T-helper 2 cell (primary cell): ENCODE measurements at places on chromosomes 13 and 19.
A peak's percentile ranks its signal among the peaks of the same experiment; 100 is the strongest.

- peak; percentile 51 for DNase-seq
Measured at GRCh38 chr19:44689290-44690130, 9.4 kb upstream of the CEACAM16 start.

DNA sequence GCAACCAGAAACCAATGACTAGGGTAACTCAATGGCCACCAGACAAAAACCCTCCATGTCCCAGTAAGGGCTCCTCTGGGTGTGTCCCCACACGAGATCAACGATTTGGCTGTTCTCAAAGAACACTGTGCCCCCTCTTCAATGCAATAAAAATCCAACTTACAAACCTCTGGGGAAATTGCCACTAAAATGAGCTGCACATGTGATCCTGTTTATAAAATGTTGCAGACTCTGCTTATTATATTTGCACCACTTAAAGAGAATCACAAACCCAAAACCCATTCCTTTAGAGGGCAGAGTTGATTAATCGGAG, 80.5 kb downstream of the STK24 start:
- DNase-seq, result no peak

GRCh38 chr13:58998716-58999115, 1165.0 kb downstream of the DIAPH3 start:
- no peak for DNase-seq

- no peak for DNase-seq
Measured at GRCh38 chr13:35140321-35140720, 198.3 kb downstream of the NBEA start.

DNA sequence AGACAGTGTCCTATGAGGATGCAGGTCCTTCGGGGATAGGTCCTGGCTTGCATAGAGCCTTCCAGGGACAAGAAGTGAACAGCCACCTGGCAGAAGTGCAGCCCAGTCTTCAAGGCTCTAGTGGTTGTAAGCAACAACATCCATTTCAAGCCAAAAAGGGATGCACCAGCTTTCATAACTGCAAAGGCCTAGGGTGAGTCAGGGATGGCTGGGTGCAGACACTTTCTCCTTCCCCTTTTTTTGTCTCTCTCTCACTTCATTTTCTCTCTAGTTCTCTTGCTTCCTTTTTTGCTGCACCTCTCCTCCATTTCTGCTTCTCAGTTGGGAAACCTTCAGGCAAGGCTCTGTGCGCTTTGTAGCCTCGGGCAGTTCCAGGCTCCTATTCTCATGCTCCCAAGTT, 196.2 kb upstream of the ZNF536 start:
- no peak for DNase-seq

GRCh38 chr19:45473682-45474605, 6.1 kb downstream of the FOSB start:
- peak; percentile 46 for DNase-seq

DNA sequence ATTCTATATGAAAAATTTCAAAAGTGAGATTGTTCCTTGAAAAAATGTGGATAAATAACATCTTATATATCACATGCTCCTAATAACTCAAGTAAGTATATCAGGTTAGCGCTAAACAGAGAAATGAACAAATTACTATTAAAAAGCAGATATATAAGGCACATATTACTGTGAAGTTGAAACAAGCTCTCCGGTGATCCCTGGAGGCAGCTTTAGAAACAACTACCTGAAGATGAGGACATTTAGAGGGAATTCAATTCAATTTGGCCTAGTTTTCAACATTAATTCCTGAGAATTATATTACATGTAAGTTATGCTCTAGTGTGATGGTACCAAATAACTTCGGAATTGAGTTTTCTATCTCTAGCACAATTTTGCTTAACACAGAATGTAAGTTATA, 1373.6 kb upstream of the SPRY2 start:
- DNase-seq, result no peak

- no peak for DNase-seq
Measured at GRCh38 chr19:41705393-41706174, 2.8 kb upstream of the CEACAM5 start.

DNA sequence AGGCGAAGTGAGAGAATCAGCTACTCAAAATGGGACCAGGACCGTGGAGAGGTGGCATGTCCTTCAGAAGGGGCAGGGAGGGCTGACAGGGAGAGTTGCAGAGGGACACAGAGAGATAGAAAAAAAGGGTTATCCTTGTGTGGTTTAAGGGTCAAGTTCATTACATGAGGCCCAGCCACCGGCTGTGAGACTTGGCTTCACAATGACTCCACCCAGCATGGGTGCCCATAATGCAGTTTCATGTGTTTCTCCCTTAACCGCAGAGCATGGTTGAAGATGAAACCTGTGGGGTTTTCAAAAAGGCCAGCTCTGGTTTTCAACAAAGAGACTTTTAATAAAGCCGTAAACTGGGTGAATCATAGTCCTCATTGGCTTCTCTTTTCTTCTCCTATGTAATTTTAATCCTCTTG, 164.6 kb downstream of the KLF5 start:
- DNase-seq, result no peak

DNA sequence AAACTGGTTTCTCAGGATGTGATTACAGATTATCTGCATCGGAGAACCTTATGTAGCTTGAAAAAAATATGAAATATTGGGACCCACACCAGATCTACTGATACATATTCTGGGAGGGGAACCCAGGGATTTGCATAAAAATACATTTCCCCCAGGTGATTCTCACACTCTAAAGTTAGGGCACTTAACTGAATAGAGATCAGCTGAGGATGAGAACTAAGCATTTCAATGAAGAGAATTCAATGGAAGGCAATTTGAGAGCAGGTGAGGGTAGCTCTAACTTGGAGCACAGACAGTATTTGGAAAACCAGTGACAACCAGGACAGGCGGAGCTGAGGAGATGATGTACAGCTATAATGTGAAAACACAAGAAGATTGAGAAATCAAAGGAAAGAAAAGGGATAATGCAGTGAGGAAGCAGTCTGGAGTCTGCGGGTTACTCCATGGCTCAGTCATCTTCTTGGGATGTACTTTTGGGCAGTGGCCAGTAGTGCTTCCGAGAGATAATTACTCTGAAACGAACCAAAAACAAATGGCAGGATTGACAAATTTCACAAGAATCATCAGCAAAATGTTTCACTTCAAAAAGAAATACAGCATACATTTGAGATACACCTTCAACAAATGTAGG, 6.1 kb upstream of the OXGR1 start:
- no peak for DNase-seq

DNA sequence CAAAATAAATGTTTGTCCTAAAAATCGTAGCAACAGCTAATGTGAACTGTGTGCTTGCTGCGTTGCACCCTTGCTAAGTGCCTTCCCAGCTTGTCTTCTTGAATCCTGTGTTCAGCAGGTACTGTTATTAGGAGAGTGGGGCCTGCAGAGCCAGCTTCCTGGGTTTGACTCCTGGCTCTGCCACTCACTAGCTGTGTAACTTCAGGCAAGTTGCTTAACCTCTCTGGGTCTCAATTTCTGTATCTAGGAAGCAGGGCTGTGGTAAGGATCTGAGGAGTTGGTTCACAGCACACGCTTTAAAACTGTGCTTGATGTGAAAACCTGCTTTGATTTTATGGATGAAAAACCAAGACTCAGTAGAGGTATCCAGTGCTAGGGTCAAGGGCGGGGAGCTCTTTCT, 10.0 kb downstream of the NFIX start:
- no peak for DNase-seq

DNA sequence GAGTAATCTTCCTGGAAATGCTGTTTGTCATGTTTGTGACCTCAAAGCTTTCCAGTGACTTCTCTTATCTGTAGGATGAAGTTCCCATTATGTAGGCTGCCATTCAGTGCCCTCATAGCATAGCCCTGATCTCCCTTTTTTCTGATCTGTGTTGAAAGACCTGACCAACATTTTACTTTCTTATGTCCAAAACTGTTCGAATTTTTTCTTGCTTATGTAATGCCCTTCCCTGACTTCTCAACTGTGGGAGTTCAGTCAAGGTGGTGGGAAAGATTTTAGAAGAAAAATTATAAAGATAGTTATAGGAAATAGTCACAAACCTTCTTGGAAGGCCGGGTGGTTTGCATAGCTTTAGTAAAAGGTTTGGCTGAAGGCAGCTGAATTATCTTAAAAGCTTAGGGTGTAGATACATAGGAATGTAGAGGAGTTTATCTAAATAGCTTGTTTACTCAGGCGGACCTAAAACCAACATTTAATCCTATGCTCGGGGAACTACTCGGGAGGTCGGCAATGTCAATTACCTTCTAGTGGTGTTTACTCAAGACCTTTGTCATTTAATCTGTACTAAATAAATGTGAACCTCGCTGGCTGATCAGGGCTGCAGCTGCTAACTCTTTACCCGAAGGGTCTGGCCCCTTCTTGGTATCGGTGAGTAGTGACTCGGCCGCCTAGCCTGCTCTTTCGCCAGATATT, 44.3 kb downstream of the PSG3 start:
- no peak for DNase-seq

DNA sequence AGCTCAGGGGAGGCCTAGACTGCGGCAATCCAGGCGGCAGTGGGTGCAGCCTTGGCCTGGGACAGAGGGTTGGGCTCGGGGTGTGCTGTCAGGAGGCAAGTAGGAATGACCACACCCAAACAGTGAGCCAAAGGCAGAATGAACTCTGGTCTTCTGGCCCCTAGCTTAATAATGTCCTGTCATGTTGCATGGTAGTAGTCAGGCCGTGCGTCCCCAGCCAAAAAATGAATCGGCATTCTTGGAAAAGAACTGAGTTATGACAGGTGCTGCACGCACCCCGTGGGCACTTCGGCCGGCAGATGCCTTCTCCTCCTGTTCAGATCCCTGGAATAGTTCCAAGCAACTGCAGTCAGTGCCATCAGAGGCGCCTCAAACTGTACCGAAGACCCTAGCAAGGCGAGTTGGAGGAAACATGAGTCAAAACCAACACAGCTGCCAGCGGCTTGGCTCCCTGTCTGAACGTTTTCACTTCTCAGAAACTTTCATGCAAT, 55.9 kb downstream of the ATP7B start:
- no peak for DNase-seq

DNA sequence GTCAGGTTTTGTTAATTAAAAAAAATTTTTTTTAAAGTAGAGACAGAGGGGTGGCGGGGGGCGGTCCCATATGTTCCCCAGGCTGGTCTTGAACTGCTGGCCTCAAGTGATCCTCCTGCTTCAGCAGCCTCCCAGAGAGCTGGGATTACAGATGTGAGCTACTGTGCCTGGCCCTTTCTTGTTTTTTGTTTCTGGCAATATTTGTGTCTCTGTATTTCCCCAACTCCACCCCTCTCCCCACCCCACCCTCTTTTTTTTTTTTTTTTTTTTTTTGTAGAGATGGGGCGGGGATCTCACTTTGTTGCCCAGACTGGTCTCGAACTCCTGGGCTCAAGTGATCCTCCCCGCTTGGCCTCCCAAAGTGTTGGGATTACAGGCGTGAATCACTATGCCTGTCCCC, 600 bp upstream of the CAPN12 start:
- no peak for DNase-seq

- DNase-seq, result no peak
Measured at GRCh38 chr13:110390567-110390966, 83.5 kb downstream of the COL4A2 start.

DNA sequence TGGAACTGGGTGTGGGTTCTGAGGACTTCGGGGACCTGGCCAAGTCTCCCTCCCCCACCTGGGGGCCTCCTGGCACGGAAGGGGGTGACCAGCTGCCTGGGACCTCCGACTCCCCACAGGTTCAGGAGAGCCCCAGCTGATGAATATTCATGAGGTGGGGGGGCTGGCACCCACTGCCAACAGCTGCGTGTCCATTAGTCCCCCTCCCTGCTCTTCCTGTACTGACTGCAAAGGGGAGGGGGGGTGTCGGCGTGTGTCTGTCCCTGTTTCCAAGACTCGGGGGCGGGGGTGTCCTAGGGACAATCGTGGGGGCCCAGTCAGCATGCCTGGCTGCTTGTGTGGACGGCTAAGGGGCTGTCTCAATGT, 10.6 kb upstream of the NFIX start:
- DNase-seq, result no peak

GRCh38 chr19:47408156-47408938, 11.0 kb downstream of the MEIS3 start:
- no peak for DNase-seq

GRCh38 chr13:48858122-48858902, 117.4 kb upstream of the FNDC3A start:
- no peak for DNase-seq

DNA sequence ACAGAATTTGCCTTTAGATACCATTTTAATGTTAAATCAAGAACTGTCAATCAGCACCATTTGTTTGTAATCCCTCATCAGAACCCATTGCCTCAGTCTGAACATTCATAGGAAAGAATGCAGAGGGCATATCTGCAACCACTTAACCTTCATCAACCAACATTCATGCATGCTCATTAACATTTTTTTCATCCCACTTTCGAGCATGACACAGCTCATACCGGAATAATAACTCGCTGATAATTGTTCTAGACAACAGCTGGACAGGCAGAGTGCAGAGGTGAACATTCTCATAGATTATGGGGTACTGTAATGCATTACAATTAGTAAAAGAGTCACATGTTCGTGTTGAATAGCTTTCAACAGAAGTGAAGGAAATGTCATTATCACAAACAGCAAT, 216.8 kb downstream of the DIAPH3 start:
- DNase-seq, result no peak

DNA sequence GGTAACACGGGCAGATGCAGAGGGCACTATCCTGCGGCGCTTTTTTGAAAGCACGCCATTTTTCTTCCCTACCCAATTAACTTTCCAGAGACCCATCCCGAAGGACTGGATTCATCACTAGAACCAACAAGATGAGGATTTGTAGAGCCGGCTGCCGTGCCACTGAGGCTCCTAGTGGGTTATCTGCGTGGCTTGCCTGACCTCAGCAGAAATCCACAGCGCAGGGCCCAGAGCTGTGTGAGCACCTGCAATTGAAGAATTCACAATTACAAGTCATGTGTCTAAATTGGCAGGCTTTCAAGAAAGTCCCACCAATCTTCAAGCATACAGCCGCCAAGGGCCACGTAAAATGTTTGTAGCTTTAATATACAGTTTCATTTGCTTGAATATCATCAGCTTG, 75.5 kb downstream of the ALOX5AP start:
- no peak for DNase-seq

DNA sequence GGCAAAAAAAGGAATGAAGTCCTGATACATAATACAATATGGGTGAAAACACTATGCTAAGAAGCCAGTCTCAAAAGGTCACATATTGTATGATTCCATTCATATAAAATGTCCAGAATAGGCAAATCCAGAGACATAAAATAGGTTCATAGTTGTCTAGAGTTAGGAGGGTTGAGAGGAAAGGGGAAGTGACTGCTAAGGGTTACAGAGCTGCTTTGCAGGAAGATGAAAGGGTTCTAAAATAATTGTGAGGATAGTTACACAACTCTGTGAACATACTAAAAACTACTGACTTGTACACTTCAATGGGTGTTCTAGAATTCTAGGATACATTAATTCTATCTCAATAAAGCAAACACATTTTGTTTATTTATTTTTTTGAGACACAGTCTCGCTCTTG, 25.7 kb downstream of the CAB39L start:
- no peak for DNase-seq

- no peak for DNase-seq
Measured at GRCh38 chr13:78323040-78323439, 280.3 kb downstream of the POU4F1 start.
